Fibroblast of lung (primary cell): ENCODE measurements at places on chromosomes 3 and 15. TPM values are rescaled to one million over a fixed set of nuclear protein-coding genes. Genes with fewer than 3 reads are reported as not detected.

- no peaks in the 10 kb centered on the region for H3K4me1 ChIP-seq
- no peak overlapping the region for H3K4me3 ChIP-seq
- H3K27me3 ChIP-seq, result no peaks in the 10 kb centered on the region
Observed at GRCh38 chr15:86159468-86159867, 79.8 kb downstream of the AGBL1 start.

GRCh38 chr15:69074001-69074842 is 59.7 kb downstream of the NOX5 start:
- no peak overlapping the region for H3K27ac ChIP-seq
- H3K4me1 ChIP-seq, result no peaks in the 10 kb centered on the region
- H3K36me3 ChIP-seq, result no peaks in the 10 kb centered on the region
- DNase-seq, result peak; percentile 75

FOXB1 gene
- not detected in 2 replicates for polyA plus RNA-seq

DNA sequence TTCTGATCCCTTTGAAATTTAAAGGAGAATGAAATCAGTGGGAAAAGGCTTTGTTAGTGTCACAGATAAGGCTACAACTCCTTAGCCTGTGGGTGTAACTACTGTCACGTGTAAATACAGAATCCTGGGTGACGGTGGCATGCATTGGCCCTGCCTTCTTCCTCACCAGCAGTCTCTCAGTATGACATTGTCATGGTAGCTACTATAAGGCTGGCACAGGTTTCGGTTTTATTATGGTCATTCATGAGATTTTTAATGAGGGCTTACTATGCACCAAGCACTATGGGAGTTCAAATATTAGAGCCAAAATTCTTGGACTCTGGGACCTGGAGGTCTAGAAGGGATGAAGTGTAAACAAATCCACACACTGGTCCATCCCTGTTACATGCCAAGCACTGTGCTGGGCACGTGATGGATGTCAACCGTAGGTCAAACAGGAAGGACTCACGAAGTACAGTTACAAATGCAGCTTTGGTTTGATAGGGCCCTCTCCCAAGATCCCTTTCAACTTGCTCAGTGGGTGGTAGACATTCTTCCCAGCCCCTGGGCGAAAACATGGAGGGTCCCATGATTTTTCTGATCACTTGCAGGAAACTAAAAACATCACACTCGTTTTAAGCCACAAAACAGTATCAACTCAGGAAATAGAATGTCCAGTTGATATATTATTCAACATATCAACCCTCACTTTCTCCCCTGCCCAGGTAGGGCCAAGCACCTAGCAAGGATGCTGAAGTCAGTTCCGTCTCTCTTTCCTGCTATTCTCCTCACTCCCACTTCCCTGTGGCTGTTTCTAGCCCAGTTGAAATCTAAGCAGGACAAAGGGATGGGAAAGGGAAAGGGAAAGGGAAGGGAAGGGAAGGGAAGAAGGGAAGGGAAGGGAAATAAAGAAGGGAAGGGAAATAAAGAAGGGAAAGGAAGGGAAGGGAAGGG is 25.3 kb downstream of the BFSP2 start:
- no peak for DNase-seq
- H3K4me1 ChIP-seq, result no peaks in the 10 kb centered on the region

FRMD5 gene
- 1.9 and 4.8 TPM in 2 replicates for polyA plus RNA-seq

SMAD6 gene
- polyA plus RNA-seq, result 1.2 and 2.1 TPM in 2 replicates

DNA sequence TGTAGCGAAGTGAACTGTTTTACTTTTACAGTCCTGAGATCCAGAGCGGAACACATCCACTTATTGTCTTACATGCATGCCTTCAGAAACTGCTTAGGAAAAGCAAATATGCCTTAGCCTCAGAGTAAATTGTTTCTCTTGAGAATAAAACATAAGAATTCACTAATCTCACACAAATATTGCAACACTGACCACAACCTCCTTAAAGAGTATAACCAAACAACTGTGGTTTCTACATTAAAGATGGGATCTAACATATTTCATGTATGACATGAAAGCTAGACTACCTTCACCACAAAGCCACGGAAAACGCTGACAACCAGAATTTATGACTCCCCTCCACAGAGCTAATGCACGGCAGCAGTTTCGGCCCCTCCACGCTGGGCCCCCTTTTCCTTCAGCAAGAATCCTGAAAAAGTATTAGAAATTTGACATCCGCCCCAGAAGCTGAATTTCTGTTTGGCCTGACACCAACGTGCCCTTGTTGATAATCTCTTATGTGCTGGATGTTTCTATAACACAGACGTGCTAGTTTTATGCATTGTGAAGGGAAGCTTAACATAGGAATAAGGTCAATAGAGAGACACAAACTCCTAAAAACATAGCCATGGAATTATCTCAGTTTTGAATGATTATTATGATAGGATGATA is 84.6 kb downstream of the GREM1 start:
- peak; percentile 99 for DNase-seq
- peaks cover 4% of the 10 kb centered on the region for H3K36me3 ChIP-seq
- no peak overlapping the region for H3K4me3 ChIP-seq
- no peaks in the 10 kb centered on the region for H3K27me3 ChIP-seq
- peaks cover 5% of the 10 kb centered on the region for H3K4me1 ChIP-seq
- H3K27ac ChIP-seq, result no peak overlapping the region

GRCh38 chr3:129587566-129588210 is 18.8 kb downstream of the PLXND1 start:
- no peak overlapping the region for H3K4me3 ChIP-seq
- peaks cover 36% of the 10 kb centered on the region for H3K4me1 ChIP-seq
- no peak for DNase-seq
- peak overlapping the region; percentile 38 for H3K27ac ChIP-seq

GRCh38 chr15:72154316-72154715 is 36.1 kb downstream of the SENP8 start:
- no peak for DNase-seq
- H3K4me3 ChIP-seq, result no peak overlapping the region
- no peak overlapping the region for H3K27ac ChIP-seq
- H3K36me3 ChIP-seq, result no peaks in the 10 kb centered on the region

GRCh38 chr15:92971713-92972112 is 71.6 kb downstream of the CHD2 start:
- H3K4me3 ChIP-seq, result no peak overlapping the region
- no peaks in the 10 kb centered on the region for H3K27me3 ChIP-seq
- DNase-seq, result no peak
- no peaks in the 10 kb centered on the region for H3K4me1 ChIP-seq
- H3K27ac ChIP-seq, result no peak overlapping the region

GRCh38 chr3:183328823-183329222 is 75.8 kb downstream of the B3GNT5 start:
- no peak overlapping the region for H3K27ac ChIP-seq
- H3K27me3 ChIP-seq, result no peaks in the 10 kb centered on the region
- H3K4me1 ChIP-seq, result peaks cover 2% of the 10 kb centered on the region
- no peak overlapping the region for H3K4me3 ChIP-seq
- no peaks in the 10 kb centered on the region for H3K36me3 ChIP-seq
- DNase-seq, result peak; percentile 68

- peaks cover 2% of the 10 kb centered on the region for H3K36me3 ChIP-seq
- DNase-seq, result peak; percentile 97
- H3K4me1 ChIP-seq, result peaks cover 4% of the 10 kb centered on the region
- H3K27ac ChIP-seq, result peak within 1 kb of the TSS; percentile 91
Observed at GRCh38 chr3:160449636-160450598, at the start of gene TRIM59. Gene TRIM59, minus strand, starts transcription at chr3:160449786. Its CDS starts 10,603 bp downstream, at chr3:160439183.

PLA2G4E gene
- polyA plus RNA-seq, result not detected in 2 replicates

DNA sequence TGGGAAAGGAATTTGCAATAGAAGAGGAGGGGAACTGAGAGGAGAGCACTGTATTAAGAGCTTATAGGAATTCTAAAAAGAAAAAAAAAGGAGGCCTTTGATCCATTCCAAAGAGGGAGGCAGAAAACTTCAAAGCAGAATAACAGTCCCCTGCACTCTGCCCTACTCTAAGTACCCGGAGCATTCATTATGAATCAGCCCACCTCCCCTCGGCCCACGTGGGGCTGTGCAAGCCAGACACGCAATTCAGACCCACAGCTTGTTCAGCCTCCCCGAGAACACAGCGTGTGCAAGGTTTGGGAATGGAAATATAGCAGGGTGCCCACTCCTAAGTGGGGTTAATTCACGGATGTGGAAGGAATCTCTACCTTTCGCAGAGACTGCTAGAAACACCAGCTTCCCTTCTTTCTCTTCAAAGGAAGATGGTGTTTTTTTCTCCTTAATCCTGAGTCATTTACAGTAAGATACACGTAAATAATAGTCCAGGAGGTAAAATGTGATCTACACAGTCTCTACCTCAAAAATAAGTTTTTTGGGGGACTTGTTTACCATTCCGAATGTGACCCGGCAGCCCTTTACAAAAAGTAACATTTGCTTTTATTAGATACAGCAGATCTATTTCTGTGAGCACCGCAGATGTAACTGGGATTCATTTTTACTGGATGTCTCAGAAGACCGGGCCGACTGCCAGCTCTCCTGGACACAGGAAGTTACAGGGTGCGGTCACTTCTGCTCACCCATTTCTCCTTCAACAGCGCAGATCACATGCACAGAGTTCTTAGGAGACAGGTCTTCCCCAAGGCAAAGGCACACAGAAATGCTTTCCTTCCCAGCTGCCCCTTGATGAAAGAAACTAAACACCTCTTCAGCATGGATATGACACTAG is 768.5 kb upstream of the CFAP20DC start:
- peaks cover 12% of the 10 kb centered on the region for H3K4me1 ChIP-seq
- no peaks in the 10 kb centered on the region for H3K36me3 ChIP-seq
- peak overlapping the region; percentile 78 for H3K27ac ChIP-seq
- peak; percentile 99 for DNase-seq

DNA sequence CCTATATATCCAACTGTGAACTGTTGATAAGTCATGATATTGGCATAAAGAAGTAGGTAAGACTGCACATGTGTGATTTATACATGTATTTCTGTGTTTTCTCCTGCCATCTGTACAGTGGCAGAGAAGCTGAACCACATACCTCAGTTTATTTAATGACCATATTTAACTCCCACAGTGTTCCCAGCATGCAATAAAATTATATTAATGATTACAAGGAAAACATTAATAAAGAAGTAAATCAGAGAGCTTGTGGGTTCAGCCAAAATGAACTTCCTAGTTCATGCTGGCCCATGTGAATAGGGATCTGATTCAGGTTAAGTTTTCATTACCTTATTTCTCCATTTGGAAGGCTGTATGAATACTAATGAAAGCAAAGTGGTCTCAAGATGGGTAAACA is 439.2 kb downstream of the CNTN6 start:
- DNase-seq, result no peak
- no peaks in the 10 kb centered on the region for H3K27me3 ChIP-seq
- H3K36me3 ChIP-seq, result no peaks in the 10 kb centered on the region
- H3K27ac ChIP-seq, result no peak overlapping the region
- H3K4me3 ChIP-seq, result no peak overlapping the region

DNA sequence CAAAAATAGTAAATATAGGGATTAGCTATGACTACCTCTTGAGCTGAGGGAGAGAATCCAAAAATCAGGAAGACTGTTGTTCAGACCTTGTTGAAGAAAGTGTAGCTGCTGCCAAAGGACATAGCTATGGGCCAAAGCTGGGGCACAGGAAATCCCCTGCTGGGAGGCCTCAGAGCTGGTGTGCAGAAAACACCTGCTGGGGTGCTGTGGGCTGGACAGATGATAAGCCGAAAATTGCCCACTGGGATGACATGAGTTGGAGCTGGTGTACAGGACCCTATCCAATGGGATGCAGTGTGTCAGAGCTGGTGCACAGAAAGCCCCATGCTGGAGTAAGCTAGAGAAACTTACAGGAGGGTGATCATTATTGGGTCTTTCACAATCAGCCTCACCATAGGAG is 121.9 kb downstream of the NEO1 start:
- no peak overlapping the region for H3K27ac ChIP-seq
- no peaks in the 10 kb centered on the region for H3K36me3 ChIP-seq
- no peaks in the 10 kb centered on the region for H3K4me1 ChIP-seq
- no peak overlapping the region for H3K4me3 ChIP-seq
- H3K27me3 ChIP-seq, result no peaks in the 10 kb centered on the region
- no peak for DNase-seq

PP2D1 gene
- not detected in 2 replicates for polyA plus RNA-seq

- H3K36me3 ChIP-seq, result no peaks in the 10 kb centered on the region
- H3K27ac ChIP-seq, result no peak overlapping the region
- DNase-seq, result no peak
- no peaks in the 10 kb centered on the region for H3K4me1 ChIP-seq
- no peak overlapping the region for H3K4me3 ChIP-seq
Observed at GRCh38 chr3:1883534-1883933, 215.1 kb upstream of the CNTN4 start.

DNA sequence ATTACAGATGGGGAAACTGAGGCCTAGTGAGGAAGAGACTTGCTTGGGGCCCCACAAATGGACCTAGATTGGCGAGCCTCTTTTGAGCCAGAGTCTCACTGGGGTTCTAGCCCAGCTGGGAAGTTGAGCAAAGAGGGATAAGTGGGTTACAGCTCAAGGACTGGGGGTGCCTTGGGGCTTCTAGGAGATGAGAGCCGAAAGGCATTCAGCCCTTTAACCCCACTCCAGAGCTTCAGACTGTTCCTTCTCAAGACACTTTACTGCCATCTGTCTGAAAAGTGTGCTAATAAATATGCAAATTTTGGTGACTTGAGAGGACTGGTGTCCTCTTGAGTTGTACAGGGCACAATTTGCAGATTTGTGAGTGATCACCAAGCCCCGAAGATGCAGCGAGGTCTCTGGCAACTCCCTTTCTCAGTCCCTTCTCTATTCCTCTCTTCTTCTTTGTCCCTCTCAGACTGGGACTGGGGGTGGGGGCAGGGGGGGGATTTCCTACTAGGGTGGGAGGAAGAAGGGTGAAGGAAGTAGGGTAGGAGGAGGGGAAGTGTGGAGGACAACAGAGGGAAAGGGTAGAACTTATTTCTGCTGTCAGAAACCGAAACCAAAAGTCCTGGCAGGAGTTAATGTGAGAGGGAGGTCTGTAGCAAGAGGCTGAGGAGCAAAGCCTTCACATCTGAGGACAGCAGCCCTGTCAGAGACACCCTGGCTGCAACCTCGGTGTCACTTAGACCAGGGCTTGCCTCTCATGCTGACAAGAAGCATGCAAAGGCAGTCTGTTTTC is 16.2 kb upstream of the ANKDD1A start:
- peaks cover 19% of the 10 kb centered on the region for H3K4me1 ChIP-seq
- H3K27ac ChIP-seq, result peak overlapping the region; percentile 36
- H3K27me3 ChIP-seq, result no peaks in the 10 kb centered on the region
- peak; percentile 69 for DNase-seq
- H3K36me3 ChIP-seq, result no peaks in the 10 kb centered on the region
